ENCODE measurements at places on chromosomes 16 and 17.

- peak; percentile 34 for DNase-seq
These were observed 10.1 kb upstream of the STAC2 start for GRCh38 chr17:39235555-39236449.

- DNase-seq, result no peak
These were observed 464 bp downstream of the RUNDC3A start for GRCh38 chr17:44308865-44309264.

DNA sequence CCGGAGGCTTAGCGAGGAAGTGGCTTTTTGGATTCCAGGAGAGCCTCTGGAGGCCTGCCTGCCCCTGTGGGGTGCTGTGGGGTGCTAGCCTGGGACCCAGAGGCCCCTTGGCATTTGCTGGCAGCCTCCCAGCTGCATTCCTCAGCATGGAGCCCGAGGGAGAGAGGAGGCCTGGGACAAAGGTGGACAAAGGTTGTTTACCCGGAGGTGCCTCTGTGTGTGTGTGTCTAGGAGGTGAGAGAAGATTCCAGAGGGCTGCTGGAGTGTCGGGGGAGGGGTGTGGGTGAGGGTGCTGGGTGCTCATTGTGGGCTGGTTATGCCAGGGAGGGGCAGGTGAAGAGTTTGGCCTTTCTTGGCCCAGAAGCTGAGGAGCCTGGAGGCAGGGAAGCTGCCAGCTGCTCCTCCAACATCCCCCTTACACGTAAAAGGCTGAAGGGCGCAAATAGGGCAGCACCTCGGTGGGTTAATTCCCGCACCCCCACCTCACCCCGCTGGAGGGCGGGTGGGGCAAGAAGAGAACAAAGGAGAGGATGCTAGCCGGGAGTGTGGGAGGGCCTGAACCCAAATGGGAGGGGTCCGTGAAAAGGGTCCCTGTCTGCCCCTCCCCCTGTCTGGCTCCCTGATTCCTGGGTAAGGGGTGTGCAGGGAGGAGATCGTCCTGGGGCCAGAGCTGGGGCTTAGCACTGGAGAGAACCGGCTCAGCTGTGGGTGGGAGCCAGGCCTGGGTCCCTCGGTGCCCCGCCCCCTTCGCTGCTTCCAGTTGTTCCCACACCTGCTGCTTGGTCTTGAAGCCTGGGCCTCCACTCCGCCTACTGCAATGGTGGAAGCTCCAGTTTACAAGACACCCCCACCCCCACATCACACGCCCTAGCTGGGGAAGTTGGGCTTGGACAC lies 9.9 kb downstream of the HEXIM2 start:
- no peak for DNase-seq

DNA sequence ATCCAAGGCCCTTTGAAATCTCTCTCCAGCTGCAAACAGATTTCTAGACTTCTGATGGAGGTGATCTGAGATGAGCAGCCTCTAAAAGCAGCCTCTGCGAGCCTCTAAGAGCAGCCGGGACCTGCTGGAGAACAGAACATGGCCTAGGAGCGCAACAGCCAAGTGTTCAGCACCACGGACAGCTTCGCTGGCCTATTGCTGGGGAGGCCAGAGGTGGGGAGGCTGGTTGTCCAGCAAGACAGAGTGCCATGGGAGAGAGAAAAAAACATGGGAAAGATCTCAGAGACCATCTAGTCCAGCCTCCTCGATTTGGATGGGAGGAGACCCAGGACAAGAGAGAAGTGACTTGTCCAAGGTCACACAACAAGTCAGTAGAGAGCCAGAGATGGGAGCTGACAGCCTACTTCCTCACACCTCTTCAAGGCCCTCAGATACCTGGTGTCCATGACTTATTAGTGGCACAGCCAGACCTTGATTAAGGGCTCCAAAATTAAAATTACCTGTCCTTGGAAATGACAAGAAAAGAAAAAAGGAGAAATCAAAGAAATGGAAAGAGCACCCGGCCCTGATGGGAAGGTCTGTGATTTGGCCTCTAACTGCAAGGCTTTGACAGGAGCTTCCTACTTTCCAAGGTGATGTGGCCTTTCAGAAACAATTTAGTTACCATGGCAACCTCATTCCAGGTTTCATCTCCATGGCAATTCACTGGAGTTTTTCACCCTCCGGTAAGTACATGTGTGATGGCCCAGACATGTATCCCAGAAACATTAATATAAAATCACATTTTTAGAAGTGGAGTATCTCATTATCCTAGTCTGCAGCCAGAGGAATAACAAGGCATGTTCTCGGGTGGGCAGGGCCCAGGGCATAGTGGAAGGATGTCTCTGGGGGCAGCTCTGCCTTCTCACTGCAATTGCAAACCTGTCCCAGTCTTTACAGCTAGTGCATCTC lies 14.5 kb downstream of the RPRML start:
- no peak for DNase-seq

DNA sequence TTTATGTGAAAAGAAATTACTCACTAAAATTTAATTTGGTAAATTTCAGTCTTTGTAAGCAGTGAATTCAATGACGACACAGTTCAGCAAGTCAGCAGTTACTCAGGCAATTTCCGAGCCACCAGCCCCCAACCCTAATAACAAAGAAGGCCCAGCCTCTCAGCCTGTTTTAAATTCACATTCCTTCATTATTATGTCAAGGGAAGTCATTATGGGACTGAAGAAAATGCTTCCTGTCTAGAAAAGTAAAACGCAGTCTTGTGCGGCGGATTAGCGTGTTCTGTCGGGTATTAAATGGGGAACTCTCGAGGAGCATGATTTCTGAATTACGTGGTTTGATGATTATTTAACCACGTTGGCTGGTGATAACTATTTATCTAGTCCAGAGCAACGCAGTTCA lies 177.6 kb downstream of the AIPL1 start:
- DNase-seq, result no peak

GRCh38 chr16:29009050-29009837 lies 24.4 kb downstream of the LAT start:
- DNase-seq, result no peak

DNA sequence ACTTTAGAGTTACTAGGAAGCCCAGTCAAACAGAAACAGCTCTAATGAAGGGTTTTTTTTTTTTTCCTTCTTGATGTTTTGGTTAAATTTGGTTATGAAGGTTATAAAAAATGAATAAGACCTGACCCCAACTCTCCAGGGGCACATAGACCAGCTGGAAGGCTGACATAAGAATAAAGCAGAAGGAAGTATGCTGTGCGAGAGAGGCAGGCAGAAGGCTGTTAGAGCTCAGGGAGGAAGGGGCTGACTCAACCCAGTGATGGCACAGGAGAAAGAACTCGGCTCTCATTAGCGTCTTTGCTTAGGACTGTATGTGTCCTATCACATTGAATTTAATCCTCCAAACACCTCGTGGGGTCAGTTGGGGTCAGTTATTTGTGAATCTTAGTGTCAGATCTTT lies 474.6 kb downstream of the PMP22 start:
- DNase-seq, result no peak

- DNase-seq, result no peak
These were observed 113.7 kb upstream of the RBFOX1 start for GRCh38 chr16:7218936-7219335.

- no peak for DNase-seq
These were observed 34.9 kb downstream of the CMC2 start for GRCh38 chr16:80971819-80972218.

DNA sequence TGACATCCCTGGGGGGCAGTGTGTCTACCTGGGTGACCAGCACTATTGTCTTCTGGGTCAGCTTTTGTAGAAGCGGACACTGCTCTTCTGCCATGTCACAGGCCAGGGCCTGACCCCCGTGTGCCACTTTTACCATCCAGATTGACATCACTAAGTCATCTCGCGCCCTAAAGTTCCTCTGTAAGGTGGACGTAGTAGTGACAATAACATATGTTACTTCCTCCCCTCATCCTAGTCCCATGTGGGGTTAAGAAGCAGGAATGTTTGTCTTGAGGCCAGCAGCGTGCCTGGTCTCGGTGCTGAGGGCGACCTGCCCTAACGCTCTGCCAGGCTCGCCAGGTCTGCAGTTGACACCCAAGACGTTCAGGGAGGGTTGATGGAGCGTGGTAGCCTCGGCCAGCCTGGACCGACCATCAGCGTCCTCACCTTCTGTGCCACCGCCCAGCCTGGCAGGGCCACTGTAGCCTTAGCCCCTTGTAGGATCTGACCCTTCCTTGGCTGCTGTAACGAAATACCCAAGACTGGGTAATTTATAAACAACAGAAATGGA lies 20.7 kb downstream of the GAA start:
- no peak for DNase-seq

DNA sequence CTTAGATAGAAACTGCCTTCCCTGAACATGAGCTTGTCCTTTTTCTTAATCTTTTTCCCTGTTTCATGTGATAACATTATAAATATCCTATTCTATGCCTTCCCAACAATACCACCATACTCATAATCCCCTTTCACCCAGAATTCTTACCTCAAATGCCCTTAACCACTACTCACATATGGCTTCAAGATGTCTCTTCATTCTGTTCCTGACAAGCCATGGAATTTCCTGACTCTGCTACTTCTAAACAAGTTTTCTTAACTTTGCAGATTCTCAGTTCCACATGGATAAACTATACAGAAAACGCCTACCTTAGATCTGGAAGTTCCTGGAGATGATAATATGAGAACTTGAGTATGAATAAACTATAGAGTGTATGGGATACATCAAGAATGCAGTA lies 1217.8 kb downstream of the CDH8 start:
- DNase-seq, result no peak

DNA sequence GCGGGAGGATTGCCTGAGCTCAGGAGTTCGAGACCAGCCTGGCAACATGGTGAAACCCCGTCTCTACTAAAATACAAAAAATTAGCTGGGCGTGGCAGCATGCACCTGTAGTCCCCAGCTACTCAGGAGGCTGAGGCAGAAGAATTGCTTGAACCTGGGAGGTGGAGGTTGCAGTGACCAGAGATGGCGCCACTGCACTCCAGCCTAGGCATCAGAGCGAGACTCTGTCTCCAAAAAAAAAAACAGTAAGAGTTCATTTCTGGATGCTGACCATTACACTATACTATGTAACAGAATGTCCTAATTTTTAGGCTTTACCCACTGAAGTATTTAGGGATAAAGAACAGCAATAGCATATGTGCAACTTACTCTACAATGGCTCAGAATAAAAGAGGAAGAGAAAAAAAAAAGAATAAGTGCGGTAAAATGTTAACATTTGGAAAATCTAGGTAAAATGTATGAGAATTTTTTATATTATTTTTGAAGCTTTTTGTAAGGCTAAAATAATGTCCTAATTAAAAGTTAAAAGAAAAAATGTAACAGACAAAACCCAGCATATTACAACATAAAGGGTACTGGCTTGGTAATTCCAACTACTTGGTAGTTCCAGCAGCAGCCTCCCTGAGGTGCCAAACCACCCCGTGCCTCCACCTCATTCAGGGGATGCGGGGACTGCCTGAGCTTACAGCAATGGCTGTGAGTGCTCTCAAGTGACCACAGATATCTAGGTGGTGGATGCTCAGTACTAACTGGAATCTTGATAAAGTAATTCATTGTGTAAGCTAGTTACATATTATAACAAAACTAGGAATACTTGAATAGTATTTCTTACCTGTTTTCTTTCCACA lies 10.9 kb downstream of the COPS3 start:
- no peak for DNase-seq

GRCh38 chr17:9285602-9286427 lies 264.5 kb downstream of the NTN1 start:
- DNase-seq, result no peak

- no peak for DNase-seq
These were observed 402.2 kb upstream of the SALL1 start for GRCh38 chr16:51553314-51553713.

DNA sequence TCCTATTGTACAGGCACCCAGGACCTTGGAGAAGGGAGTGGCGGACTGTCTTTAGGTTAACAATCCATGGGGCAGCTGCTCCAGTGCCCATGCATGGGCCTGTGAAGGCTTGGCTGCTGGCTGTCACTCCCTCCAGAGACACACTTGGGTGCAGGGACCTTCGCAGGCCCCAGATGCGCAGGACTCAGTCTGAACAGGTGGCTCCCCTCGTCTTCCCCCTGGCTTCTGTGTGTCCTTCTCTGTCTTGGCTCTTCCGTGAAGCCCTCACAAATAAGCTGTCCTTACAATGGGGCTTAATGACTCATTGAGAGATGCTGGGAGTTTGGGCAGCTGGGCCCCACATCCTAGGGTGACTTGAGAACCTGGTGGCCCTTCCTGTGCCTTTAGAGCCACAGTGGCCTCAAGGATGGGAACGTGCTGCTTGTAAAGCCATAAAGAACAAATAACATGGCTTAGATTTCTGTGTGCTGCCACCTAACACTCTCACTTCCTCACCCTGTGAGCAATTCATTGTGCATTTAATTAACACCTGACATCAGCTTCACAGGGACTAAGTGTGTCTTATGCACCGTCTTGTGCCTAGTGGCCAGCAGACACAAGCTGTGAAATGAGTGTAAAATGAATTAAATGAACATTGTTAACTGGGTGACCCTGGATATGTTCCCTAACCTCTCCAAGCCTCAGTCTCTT lies 340.7 kb downstream of the SNX29 start:
- DNase-seq, result no peak
